T-helper 9 cell (primary cell): ENCODE measurements at places on chromosomes 6 and 20.

GRCh38 chr6:99575544-99576227 lies 7.2 kb upstream of the CCNC start:
- no peak for DNase-seq

DNA sequence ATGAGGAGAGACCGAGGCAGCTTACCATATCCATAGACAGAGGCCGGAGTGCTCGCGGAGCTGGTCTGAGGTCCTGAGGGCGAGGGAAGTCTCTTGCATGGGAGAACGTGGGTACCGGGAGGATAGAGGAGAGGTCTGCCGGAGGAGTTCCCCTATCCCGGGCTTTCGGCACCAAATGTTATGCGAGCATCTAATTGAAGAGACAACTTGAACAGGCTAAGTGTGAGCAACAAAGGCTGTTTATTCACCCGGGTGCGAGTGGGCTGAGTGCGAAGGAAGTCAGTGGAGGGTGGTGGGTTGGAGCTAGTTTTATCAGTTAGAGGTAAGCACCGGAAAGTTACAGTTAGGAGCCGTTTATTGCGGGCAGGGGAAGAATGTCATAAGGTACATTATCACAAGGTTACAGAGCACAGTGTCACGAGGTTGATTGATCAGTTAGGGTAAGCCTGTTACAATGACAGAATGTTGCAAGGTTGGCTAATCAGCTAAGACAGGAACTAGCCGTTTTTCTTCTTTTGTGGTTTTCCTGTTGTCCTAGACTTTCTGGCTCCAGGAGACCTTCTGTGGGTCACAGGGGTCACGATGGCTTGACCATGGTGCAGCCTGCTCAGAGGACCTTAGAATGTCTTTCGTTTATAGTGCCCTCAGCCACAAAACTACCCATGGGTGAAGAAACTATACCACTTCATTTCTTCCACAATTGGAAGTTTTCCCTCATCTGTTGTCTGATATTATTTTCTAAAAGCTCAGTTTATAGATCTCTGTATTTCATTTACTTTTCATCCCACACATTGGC lies 746.0 kb upstream of the ADGRB3 start:
- DNase-seq = no peak

DNA sequence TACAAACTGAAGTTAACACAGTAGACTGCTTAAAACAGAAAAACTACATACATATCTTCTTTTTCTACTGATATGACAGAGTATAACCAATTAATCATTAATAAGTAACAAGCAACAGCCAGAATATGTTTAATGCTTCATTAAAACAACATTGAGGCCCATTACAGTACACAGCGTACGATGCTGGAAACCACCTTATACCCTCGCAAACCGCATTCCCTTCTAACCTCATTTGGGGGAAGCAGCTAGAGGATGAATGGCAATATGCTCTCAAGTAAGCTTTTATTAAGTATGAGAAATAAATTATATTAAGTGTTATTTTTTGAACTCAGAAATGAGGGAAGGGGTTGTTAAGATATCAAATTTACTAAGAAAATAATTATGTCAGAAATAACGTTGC lies 142.4 kb downstream of the GMDS start:
- no peak for DNase-seq

GRCh38 chr6:84645000-84645399 lies 119.4 kb downstream of the TBX18 start:
- DNase-seq = no peak

- DNase-seq = no peak
Measured at GRCh38 chr6:104472021-104472901, 387.5 kb downstream of the HACE1 start.

GRCh38 chr20:44209686-44210405 lies 725 bp downstream of the OSER1 start:
- no peak for DNase-seq

GRCh38 chr6:144405163-144405562 lies 120.0 kb downstream of the UTRN start:
- no peak for DNase-seq
